ENCODE measurements at places on chromosomes 5 and 9.

DNA sequence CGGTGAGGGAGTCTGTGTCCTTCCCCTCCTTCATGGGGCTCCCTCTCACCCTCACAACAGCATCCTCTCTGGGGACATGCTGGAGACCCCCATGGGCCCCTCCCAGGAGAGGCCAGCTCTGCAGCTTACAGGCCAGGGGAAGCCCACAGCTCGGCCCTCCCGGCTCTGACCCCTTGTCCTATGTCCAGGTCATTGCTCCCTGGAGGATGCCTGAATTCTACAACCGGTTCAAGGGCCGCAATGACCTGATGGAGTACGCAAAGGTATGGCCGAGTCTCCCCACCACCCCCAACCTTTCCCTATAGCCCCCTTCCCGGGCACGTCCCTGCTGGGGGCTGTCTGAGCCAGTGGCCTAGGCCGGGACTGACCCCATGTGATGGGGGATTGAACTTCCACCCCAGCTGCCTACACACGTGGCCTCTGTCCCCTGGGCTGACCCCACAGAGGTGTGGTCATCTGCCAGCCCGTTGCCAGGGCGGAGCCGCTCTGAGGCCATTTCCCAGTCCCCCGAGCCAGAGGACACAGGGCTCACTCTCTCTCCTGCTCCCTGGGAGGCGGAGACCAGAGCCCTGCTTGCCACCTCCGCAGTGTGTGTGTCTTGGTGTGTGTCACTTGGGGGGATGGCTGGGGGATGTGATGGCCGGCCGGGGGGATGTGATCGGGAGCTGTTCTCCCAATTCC is 21.9 kb downstream of the ASS1 start:
- no peak for DNase-seq

DNA sequence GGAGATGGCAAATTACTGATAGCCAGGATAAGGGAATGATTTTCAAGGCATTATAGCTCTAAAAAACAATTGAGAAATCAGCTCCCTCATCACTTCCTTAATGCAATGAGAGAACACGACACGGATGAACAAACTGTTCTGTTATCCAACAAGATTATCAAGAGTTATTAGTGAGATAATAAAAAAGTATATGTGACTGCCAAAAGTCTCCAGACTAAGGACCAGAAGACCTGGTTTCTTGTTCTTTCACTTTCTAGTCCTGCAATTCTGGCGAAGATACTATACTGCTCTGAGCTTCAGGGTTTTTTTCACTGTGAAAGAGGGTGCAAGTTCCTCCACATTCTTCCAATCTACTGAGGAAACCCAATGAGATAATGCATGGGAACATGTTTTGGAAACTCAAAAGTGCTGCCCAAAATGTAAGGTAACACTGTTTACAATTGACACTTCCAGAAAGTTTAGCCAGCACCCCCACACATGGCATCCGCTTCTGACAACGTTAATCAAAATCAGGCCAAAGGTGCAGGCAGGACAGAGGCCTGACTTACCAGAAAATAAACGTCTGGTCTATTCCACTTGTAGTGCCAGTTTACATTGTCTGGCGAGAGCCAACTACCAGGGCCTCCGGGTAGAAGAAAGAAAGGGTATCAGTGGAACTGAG is 254.2 kb downstream of the DOCK8 start:
- no peak for DNase-seq

DNA sequence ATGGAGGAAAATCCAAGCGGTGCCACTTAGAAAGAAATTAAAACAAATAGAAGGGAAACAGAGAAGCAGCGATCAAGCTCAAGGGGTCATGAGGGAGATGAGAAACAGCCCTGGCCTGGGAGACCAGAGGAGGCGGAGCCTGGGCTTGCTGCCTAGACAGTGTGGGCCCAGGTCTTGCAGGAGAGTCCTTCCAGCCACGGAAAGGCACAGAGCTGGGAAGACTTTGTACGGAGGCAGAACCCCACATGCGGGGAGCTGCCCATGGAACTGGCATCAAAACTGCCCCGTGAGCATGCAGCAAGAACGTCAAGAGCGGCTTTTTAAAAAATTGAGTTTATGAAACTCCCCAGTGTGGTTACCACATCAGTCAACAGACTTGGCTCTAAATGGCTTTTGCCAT is 119.4 kb downstream of the IRX1 start:
- DNase-seq, result no peak

DNA sequence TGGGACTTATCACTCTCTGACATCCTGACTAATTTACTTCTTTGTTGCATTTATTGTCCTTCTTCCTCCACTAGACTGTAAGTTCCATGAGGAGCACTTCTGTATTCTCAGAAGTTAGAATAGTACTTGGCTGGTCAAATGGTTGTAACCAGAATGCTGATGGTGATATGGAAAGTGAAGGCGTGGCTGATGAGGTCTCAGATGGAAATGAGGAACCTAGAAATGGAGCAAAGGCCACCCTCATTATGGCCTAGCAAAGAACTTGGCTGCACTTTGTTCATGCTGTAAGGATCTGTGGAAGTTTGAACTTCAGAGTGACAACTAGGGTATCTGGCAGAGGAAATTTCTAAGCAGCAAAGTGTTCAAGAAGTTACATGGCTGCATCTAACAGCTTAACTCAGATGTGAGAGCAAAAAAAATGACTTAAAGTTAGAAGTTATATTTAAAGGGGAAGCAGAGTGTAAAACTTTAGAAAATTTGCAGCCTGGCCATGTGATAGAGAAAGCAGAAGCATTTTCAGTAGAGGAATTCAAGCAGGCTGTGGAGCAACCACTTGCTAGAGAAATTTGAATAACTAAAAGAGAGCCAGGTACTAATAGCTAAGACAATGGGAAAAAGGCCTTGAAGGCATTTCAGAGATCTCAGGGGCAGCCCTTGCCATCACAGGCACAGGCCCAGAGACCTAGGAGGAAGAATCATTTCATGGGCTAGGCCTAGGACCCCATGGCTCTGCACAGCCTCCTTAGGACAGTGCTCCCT is 14.9 kb upstream of the SLC22A5 start:
- DNase-seq, result no peak

DNA sequence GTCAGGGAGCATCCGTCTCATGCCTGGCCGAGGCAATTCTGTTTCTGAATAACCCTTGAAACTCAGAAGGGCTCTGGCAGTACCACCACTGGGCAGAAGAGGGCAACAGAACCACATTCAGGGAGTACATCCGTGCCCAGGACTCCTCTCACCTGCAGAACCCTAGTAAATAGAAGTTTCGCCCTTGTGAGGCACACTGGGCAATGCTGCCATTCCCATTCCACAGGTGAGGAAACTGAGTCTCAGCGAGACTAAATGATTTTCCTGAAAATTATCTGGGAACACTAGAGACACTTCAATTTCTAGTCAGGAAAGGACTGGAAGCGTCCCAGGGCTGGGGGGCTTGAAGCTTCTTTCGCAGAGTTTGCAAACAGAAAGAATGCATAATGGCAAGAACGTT is 74.7 kb downstream of the FGF1 start:
- DNase-seq, result peak; percentile 44

- DNase-seq, result no peak
Measured at GRCh38 chr5:151022511-151023018, 2.2 kb downstream of the GPX3 start.

GRCh38 chr9:124300312-124300711 is 42.6 kb downstream of the NEK6 start:
- no peak for DNase-seq

- DNase-seq, result no peak
Measured at GRCh38 chr9:3329361-3329760, 196.4 kb downstream of the RFX3 start.

- no peak for DNase-seq
Measured at GRCh38 chr5:132076983-132077382, 3.4 kb downstream of the CSF2 start.

DNA sequence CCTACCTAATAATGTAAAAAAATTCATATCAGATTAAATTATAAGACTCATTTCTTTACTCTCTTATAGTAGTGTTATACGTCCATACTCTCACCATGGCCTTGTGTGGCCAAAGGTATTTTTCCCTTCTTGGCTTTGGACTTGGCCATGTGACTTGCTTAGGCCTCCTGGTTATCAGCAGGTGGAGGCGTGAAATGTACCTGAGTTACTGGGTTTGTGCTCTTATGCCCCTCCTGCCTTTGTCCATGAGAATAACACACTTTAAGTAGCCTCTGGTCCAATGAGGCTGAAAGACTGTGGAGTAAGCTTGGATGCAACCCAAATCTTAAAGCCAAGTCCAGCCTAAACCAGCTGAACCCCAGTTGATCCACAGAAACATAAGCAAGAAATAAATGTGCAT is 68.7 kb downstream of the RETREG1 start:
- DNase-seq, result no peak

DNA sequence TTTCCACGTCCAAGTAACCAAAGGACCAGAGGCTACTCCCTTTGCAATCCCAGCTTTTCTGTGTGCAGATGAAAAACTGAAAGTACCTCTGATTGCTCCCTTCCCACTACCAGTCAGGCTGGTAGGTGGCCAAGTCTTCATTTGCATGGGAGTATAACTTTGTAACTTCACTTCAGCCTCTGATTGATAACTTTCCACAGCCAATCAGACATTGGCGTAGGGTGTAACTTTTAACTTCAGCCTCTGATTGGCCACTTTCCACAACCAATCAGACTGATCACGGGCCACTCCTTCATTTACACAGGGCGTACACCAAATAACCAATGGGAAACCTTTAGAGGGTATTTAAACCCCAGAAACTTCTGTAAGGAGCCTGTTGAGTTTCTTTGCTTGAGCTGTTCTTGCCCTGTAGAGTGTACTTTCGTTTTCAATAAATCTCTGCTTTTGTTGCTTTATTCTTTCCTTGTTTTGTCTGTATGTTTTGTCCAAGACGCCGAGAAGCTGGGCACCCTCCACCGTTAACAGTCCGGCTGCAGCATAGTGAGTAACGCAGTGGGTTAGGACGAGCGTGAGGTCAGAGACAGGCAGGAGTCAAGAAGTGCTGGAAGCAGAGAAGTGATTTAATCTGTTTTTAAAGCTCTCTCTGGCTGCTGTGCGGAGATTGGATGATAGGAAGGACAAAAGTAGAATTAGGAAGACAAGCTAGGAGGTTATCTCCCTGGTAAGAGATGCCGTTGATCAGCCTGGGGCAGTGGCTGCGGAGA is 3.5 kb upstream of the EXOSC2 start:
- no peak for DNase-seq

- no peak for DNase-seq
Measured at GRCh38 chr5:42230839-42231238, 192.4 kb upstream of the GHR start.

DNA sequence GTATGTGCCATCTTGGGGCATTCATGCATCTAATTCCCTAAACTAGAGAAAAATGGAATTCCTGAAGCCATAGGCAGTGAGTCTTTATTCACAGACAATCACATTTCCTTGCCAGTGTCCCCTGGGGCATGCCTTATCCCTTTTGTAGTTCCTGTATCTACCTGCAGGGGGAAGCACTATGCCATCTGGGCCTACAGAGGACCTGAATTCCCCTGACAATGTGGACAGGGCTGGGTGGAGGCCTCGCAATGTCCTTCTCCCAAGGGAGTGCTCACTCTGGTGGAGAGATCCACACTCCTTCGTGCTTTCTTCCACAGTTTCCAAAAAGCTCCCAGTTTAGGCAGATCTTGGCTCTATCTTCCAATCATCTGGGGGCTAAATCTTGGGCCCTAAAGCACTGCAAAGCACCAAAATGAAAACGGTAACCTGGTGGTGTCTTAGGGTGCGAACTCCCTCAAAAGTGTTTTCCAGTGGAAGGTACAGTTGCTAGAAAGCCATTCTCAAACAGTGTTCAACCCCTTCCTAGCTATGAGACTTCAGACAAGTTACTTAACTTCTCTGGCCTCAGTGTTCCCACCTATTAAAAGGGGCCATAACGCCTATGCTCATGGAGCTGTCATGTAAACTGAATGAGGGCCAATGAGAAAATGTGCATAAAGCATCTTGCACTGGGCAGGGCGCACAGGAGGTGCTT is 17.5 kb downstream of the WHRN start:
- DNase-seq, result no peak

DNA sequence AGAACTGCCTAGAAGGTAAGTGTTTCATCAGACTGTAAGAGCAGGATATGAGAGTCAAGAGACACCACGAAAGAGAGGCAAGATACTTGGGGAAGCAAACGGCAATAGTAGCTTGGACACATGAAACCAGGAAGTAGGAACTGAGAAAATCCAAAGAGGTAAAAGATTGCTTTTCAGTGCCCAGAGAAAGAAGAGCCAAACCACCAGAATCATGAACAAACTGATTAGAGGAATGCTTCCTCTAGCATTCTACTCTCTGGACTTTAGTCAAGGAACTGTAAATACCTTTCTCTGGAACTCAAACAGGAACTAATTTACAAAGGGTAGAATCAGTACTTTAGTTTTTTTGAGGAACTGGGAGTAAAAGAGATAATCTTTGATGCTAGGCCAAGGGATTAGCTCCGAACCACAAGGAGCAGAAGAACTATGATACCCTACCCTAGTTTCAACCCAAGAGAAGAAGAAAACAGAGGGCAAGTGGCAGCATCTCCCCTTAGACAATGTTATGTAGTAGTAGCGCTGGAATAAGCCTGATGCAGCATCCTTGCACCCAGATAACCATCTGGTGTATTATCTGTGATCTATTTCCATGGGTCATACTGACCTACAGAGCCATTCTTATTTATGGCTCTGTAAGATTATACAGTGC is 41.3 kb downstream of the EFCAB9 start:
- no peak for DNase-seq

DNA sequence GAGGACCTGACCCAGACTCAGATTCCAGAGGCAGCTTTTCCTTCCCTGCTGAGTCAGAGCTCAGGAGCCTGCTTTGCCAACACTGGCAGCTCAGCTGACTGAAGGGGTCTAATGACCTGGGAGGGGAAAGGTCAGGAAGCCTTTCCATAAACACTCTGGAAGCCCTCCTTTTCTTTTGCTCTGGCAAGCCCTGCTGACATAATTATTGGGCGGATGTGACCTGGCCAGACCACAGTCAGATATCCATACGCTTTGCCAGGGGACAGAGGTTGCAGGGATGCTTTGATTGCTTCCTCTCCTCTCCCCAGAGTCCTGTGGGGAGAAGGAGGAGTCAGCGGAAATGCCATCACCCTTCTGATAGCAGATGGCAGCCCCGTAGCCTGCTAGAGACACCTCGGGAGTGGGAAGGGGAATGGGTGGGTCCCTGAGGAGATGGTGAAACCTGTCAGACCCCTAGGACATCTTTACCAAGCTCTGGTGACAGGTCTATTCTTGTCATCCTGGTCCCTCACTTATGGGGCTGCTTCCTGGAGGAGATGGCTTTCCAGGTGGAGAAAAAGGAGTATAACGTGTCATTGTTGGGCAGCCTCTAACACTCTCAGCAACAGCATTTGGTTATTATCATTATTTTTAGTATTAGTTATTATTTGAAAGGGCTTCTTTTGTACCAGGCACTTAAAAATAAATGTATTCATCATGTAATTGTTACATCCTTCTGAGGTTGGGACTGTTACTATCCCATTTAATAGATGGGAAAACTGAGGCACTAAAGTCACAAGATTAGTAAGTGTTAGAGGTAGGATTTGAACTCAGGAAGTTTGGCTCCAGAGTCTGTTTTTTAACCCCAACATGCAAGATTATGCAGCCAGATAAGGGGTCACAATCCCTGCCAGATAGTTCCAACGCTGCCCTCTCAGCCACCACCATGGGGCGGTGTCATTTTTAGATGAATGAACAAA is 11.6 kb downstream of the COL27A1 start:
- no peak for DNase-seq
